ENCODE measurements at places on chromosomes 16 and 17.

- no peak for DNase-seq
Observed at GRCh38 chr17:17683710-17684365, 2.6 kb downstream of the RAI1 start.

- DNase-seq, result no peak
Observed at GRCh38 chr17:17472333-17472920, 4.4 kb upstream of the MED9 start.

DNA sequence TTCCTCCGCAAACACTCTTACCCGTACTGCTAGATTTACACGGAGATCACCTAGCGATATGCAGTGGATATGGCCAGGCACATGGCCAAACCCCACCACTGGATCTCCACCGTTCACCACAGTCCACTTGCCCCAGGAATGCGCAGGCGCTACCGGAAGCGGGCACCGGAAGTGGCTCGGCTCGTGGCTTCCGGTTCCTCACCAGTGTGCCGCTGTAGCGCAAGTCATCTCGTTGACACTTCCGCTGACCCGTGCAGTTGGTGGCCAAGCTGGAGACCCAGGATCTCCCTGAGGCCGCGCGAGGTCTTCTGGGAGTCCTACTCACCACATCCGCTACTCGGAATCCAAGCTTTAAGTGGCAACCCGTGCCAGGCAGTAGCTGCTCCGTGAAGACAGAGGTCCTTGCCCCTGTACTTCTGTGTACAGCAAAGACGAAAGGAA lies 11.5 kb downstream of the ZNF597 start:
- DNase-seq, result no peak

- no peak for DNase-seq
Observed at GRCh38 chr17:45361976-45362375, 45.2 kb upstream of the MAP3K14 start.

DNA sequence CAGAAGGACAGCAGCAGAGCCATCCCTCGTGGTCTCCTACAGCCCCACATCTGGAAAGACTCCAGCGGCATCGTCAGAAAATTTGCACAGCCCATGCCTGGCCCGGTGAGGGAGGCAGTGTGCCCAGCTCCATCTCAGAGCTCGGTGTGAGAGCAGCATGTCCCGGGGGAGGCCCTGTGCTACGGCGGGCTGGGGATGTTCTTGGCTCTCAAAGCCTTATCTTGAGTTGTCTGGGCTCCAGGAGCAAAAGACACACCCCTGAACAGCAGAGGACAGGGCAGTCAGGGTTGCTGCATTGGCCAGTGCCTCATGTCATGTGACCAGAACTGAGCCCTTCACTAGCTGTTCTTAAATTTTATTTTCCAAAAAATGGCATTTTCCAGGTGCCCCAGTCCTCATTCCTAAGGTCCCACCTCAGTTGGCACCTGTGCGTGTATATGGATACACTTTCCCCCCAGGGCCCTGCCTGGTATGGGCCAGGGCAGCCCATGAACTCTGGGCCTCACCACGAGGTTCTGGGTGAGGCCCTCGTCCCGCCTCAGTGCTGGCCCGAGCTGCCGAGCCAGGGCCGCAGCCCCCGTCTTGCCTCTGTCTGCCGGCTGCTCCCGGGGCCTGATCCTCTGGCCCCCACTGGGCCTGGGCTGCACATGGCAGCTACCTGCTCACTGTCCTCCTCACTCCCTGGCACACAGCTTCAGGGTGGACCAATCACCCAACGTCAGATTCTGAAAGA lies 3.0 kb downstream of the NUDT16L1 start:
- no peak for DNase-seq

GRCh38 chr17:36848008-36848902 lies 89.0 kb upstream of the LHX1 start:
- DNase-seq, result no peak

DNA sequence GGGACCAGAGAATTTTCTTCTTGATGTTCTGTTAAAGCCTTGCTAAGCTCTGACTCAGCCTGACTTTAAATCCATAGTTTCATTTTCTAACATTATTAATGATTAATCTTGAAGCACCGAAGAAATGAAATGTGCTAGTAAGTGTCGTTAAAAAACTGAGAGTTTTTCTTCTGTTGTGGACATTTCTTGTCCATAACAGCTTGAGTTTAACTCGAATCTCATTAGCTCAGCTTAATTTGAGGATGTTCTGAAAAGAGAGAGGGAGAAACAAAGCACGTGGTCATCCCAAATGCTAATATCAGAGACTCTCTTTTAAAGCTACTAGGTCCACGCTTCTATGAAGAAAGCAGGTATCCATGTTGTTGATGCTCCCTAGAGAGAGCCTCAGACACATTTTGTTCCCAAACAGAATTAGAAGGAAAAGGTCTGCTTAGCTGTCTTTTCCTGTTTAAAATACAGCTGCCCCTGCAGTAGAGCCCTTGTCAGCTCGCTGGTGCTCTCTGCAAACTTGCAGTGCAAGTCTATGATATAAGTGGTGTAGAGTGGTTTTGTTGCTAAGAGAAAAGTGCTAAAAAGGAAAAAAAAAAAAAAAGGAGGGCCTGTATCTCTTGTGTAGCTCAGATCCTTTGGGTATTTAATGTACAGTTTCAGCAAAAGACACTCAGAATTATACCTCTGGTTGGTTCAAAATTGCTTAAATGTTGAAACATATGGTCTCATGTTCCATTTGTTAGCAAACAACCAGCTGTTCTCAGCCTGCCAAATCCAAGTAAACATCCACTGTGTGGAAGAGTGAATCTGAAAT lies 191.1 kb upstream of the TBX2 start:
- no peak for DNase-seq

GRCh38 chr16:63192980-63193379 lies 1156.7 kb upstream of the CDH8 start:
- no peak for DNase-seq

DNA sequence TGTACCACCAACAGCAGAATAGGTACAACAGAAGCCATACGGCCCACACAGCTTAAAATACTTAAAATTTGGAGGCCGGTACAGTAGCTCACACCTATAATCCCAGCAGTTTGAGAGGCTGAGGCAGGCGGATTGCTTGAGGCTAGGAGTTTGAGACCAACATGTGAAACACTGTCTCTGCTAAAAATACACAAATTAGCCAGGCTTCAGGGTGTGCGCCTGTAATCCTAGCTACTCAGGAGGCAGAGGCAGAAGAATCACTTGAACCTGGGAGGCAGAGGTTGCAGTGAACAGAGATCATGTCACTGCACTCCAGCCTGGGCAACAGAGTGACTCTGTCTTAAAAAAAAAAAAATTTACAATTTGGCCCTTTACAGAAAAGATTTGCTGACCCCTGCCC lies 17.0 kb downstream of the GFOD2 start:
- no peak for DNase-seq

DNA sequence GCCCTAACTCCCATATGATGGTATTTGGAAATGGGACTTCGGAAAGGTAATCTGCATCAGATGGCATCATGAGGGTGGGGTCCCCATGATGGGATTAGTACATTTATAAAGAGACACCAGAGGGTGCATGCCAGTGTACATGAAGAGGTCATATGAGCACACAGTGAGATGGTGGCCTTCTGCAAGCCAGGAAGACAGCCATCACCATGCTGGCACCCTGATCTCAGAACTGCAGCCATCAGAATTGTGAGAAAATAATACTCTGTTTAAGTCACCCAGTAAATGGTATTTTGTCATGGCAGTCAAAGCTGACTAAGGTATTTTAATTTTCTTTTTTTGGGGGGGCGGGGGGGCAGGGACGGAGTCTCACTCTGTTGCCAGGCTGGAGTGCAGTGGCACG lies 47.1 kb upstream of the ABCA10 start:
- DNase-seq, result no peak

DNA sequence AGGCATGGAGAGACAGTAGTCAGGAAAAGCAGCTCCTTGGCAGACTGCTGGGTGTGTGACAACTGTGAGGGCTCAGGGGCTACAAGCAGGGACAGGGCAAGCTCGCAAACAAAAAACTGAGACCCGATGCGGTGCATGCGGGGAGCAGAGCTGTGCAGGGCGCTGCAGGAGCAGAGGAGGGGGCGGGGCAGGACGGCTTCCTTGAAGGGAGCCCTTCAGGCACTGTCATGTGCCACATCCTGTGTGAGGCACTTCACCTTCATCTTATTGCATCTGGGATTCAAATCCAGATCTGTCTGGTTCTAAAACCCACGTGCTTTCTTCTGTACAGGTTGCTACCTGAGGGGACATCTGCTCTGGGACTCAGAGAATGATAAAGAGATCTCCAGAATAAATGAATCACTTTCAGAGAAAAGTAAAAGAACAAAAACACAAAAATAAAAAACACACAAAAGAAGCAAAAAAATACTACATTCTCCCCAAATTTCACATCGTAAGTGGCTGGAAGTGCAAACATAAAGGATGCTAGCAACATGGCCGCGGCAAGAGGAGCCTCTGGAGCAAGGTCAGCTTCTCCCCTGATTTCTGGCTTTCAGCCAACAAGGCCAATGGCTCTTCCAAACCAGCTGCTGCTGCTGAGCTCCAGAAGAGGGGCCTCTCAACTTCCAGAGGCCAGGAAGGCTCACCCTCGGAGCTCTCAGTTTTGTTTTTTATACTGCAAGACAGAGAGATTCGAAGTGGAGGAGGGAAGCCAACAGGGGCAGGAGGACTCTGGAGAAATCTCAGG lies 14.2 kb downstream of the LYRM9 start:
- no peak for DNase-seq

- no peak for DNase-seq
Observed at GRCh38 chr16:12523002-12523401, 280.7 kb downstream of the CPPED1 start.

DNA sequence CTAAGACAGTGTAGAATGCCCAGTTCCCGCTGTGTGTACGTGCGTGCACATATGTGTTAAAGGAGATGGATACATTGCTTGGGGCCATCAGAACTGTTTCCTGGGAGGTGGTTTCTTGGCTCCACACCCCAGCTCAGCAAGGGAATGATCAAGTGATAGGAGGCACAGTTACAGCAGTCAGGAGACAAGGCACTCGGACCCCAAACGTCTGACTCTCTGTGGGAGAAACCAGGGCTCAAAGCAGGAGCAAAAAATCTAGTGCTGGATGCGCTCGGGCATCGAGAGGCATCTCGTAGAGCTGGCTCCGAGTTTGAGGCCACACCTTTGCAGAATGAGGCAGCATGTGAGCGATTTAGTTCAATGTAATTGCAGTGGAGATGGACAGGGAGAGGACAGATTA lies 71.9 kb downstream of the RBBP6 start:
- DNase-seq, result no peak

GRCh38 chr17:36059406-36059805 lies 4.7 kb upstream of the CCL18 start:
- DNase-seq, result no peak

DNA sequence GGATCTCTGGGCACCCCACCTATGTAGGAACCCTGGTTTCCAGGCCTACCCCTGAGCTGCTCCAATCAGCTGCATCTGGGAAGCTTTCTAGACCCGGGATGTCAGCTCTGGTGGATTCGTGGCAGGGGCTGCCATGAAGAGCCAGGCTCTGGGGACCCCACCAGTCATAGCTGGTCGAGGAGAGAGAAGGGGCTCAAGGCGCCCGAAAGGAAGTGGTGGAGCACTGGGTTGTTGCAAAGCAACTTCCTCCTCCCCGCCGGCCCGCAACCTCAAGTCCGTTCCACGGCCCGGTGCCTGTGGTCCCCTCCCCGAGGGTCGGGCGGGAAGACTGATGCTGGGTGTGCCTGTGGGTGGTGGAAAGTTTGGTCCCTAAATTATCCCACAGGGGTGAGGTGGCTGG lies 10.2 kb downstream of the TBKBP1 start:
- DNase-seq, result no peak

GRCh38 chr16:47979164-47979520 lies 176.7 kb downstream of the ABCC12 start:
- no peak for DNase-seq

- DNase-seq, result no peak
Observed at GRCh38 chr17:57657211-57657610, 87.9 kb downstream of the CCDC182 start.

DNA sequence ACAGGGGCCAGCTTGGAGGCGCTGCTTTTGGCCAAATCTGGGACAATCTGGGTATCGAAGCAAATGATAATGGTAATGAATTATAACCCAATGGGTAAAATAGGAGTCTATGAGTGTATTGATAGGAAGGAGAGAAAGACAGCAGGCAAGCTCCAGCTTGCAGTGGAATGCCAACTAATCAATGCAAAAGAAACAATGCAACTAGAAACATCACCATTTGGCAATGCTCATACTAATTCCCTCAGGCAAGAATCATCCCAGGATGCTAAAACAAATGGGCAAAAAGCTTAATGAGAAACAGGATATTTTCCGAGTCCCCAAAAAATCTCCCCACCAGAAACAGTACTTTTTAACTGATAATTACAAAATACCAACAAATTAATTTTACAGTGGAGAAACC lies 64.7 kb downstream of the ADCY9 start:
- DNase-seq, result no peak

DNA sequence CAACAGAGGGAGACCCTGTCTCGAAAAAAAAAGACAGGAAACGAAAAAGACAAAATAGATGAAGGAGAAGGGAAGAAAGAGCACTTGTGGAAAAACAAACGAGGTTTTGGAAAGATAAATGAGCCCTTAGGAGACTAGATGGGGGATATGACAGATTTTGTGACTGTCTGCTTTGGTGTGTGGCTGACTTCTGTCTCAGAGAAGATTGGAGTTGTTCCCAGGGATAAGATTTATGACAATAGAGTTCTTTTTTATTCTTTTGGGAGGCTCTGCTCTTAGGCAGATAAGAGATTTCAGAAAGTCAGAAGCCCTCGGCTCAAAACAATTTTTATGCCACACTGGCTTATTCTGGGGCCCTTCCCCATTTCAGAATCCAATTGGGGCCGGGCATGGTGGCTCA lies 73.9 kb upstream of the ATF7IP2 start:
- DNase-seq, result no peak
